Myocyte (in vitro differentiated cells): ENCODE measurements at places on chromosomes 5 and 9.
A peak's percentile ranks its signal among the peaks of the same experiment; 100 is the strongest.

GRCh38 chr9:131277910-131278701 is 1.8 kb upstream of the FAM78A start:
- DNase-seq, result peak; percentile 94

DNA sequence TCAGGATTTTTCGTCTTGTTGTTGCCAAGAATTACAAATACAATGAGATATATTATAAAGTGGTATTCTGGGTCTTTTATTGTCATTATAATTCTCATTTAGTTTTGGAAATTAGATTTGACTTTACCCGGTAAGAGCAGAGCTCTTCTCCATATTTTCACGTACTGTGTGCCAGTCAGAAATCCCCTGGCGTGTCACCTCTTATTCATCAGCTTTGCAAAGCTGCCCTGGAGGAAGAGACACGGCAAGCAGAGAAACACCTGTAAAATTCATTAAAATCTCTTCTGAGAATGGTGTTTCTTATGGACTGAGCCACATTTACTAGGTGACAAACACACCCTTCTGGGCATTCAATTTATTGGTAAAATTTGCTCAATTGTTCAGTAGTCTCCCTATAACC is 440.4 kb downstream of the HINT1 start:
- DNase-seq, result no peak

DNA sequence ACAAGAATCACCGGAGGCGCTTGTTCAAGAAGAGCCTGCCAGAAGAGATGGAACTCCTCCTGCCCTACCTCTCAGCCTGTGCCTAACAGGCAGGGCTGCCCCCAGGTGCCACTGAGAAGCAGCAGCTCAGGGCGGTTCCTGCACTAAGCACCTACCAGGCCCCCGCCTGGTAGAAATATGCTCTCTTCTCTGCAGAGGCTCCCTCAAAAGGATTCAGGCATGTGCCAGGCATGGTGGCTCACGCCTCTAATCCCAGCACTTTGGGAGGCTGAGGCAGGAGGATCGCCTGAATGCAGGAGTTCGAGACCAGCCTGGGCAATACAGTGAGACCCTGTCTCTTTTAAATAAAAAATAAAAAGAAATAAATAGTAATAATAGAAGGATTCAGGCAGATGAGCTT is 6.0 kb downstream of the VDAC1 start:
- no peak for DNase-seq

DNA sequence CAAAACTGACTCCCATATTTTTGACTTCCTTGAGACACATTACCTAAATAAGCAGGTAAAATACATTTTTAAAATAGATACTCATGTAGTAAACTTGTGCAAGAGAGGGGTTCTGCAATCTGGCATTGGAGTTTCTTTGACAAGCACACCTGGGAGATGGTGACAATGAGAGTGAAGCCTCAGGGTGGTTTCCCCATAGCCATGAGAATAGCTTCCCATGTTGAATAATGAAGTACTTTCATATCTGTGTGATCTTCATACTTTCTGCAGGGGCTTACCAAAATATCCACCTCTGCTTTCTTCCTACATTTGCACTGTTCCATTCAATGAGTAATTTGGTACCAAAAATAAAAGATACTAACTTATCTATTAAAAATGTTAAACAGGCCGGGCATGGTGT is 44.7 kb upstream of the VCAN start:
- no peak for DNase-seq

DNA sequence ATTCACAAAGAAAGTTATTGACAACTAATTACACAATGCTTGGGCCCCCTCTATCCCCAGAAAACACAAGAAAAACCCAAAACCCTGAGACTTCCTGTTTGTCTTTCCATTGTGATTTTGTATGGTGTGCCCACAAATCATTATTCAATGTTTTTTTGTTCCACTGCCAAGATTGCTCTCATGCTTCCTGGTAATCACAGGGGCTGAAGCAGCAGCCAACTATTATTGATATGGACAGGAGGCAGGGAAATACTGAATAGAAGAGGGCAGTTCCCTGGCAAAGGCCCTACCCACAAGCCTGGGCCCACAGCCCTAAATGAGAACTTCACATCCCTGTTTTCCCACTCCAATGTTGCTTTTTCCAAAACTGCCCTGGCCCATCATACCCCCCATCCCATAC is 21.5 kb upstream of the RFK start:
- peak; percentile 34 for DNase-seq

DNA sequence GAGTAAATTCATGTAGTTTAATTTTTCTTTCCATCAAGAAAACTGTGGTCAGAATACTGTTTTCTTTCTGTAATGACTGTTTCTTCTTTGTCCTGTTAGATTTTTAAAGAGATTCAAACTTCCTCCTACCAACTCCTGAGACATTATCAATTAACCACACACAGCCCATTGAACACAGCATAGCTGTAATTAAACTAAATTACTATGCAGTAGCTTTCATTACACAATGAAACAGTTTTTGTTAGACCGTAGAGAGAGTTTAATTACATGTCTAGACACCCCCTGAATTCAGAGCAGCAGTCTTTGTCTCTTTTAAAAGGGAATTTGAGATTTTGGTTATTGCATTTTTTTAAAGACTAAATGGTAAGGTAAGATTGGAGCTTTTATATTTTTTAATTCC is 77.5 kb downstream of the STARD4 start:
- DNase-seq, result no peak

GRCh38 chr9:94985649-94986048 is 259.1 kb downstream of the AOPEP start:
- DNase-seq, result no peak

DNA sequence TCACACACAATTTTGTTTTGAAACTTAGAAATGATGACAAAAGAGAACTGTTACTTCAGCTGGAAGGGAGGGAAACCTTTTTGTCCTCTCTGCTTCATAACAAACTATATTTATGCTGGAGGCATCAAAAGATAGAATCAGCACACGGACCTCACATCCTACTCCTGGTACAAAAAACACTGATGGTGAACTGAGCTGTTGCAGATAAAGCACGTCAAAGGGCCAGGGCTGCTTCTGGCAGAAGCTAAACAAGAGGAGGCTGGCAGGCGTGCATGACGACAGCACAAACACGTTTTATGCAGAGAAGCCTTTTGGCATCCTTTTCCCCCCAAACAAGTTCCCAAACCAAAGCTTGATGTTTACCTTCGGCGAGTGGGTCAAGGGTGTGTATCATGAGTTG is 169.6 kb downstream of the SLC24A2 start:
- DNase-seq, result no peak
